ENCODE measurements at places on chromosomes 7 and 10.

GRCh38 chr7:41992881-41993867 lies 243.8 kb downstream of the GLI3 start:
- no peak for DNase-seq

GRCh38 chr7:44291066-44291732 lies 34.2 kb downstream of the CAMK2B start:
- DNase-seq, result peak; percentile 85

GRCh38 chr7:36130236-36130945 lies 22.7 kb upstream of the EEPD1 start:
- DNase-seq, result no peak

- DNase-seq, result no peak
Measured at GRCh38 chr10:43595739-43596298, 10.4 kb upstream of the ZNF485 start.

DNA sequence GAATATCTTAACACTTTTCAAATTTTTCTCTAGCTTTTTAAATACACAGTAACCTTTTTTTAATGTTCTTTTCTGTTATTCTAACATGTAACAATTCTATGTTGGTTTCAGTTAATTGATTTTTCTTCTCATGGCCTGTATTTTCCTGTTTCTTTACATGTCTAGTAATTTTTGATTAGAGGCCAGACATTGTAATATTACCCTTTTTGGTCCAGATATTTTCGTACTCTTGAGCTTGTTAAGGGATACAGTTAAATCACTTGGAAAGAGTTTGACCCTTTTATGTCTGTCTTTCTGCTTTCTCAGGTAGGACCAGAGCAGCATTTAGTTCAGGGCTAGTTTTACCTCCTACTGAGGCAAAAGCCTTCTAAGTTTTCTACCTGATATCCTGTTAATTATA lies 45.0 kb downstream of the BICC1 start:
- no peak for DNase-seq

DNA sequence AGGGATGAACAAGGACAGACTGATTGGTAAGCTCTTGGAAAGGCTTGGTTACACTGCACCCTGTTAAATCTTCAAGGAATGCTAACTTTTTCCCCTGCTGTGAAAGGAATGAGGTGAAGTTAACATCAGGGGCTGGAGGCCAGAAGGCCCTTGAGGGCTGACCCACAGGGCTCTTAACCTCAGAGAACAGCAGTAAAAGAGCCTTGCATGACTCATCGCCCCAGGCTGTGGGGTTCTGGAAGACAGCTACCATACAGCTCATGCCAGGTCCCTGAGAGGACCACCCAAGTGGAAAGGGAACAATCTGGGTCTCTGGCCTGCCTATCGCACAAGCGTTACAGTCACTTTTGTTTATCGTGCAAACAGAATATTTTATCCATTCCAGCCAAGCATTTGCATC lies 54.4 kb downstream of the CYP2C9 start:
- DNase-seq, result no peak

- no peak for DNase-seq
Measured at GRCh38 chr10:95569368-95569767, 8.2 kb upstream of the SORBS1 start.

- no peak for DNase-seq
Measured at GRCh38 chr10:71468363-71469094, 71.8 kb downstream of the CDH23 start.

GRCh38 chr10:130782467-130782866 lies 529.1 kb downstream of the TCERG1L start:
- no peak for DNase-seq

DNA sequence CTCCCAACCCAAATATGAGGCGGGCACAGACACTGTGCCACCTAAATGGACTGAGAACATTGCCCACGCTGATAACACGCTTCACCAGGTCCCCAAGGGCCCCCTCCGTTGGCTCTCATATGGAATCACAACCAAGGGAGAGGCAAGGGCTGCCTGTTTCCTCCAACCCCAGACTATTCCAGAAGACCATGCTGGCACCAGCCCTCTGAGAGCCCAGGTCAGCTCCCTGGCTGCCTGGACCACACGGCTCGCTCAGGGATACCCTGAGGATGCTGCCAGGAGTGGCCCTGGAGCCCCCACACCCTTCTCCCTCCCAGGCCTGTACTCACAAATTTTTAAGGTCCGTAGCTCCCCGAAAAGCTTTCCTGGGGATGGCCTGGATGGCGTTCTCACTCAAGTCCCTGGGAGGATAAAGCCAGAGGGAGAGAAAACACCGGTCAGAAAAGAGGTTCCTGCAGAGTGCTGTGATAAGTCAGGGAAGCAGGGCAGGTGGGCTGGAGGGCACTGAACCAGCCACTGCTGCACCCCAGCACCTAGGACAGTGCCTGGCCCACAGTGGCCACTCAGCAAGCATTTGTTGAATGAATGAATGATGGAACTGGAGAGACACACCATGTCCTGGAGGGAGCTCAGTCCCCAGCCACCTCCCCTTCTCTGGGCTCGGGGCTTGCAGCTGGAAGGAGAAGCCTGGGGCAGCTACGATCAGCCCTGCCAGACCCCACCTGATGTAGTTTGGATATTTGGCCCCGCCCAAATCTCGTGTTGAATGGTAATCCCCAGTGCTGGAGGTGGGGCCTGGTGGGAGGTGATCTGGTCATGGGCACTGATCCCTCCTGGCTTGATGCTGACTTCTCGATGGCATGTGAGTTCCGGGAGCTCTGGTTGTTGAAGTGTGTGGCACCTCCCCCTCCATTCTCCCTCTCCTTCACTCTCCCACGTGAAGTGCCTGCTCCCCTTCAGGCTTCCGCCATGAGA lies 119.8 kb downstream of the SLIT1 start:
- no peak for DNase-seq

Data from left ventricle myocardium inferior (tissue), 1 donor.